ENCODE measurements at places on chromosomes 13 and 19.

DNA sequence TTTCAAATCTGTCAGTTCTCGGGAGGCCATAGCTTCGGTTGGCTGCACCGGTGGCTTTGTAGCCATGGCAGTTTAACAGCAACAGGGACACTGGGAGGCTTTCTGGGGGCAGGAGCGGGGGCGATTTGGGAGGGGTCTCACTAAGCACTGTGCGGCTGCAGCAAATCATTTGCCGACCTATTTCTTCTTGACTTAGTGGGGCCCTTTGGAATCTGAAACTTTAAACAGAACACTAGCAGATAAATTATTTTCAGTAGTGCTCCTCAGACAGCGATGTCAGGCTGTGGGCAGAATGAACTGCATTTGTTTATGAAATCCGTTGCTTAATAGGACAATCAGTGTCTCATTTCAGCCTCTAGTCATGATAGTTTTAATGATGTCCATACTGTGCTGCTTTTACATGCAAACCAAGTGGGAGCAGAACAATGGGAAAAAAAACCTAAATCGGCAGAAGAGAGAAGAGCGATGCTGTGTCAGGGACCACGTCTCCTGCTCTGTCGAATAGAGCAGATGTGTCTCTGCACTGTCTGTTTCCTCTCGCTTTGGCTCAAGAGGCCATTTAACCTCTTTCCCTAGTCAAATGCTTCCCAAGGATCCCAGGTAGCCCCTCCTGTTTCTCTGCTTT lies 211.9 kb downstream of the OLFM4 start:
- no peak for DNase-seq

GRCh38 chr13:39306639-39307589 lies 268.7 kb downstream of the NHLRC3 start:
- DNase-seq, result no peak

DNA sequence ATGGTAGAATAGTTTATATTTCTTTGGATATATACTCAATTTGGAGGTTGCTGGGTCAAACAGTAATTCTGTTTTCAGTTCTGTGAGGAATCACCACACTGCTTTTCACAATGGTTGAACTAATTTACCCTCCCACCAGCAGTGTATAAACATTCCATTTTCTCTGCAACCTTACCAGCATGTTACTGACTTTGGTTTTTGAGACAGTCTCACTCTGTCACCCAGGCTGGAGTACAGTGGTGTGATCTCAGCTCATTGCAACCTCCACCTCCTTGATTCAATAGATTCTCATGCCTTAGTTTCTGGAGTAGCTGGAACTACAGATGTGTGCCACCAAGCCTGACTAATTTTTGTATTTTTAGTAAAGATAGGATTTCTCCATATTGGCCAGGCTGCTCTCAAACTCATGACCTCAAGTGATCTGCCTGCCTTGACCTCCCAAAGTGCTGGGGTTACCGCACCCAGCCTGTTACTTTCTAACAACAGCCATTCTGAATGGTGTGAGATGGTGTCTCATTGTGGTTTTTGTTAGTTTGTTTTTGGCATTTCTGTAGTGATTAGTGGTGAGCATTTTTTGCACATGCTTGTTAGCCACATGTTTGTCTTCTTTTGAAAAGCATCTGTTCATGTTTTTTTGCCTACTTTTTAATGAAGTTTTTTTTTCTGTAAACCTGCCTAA lies 12.5 kb downstream of the ZNF714 start:
- no peak for DNase-seq

DNA sequence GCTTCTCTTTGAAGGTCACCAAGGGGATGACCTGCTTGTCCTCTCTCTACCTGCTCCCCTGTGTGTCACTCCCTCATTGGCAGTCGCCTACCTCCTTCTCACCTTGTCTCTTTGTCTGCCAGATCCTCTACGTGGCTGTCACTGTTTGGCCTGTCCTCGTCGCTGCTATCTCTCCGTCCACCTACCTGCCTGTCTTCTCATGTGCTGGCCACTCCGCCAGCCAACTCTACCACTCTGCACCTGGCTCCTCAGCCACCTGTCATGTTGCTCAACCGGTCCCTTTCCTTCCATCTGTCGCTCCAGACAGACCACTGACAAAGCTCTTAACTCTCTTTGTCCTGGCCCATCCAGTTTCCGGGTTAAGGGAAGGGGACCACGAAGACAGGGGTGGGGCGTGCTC lies at the start of gene KLK12:
KLK12 (minus strand) TSS at position 299 of the 400 bp plus-strand sequence. CDS start 381 bp downstream, outside the sequence.
- no peak for DNase-seq

DNA sequence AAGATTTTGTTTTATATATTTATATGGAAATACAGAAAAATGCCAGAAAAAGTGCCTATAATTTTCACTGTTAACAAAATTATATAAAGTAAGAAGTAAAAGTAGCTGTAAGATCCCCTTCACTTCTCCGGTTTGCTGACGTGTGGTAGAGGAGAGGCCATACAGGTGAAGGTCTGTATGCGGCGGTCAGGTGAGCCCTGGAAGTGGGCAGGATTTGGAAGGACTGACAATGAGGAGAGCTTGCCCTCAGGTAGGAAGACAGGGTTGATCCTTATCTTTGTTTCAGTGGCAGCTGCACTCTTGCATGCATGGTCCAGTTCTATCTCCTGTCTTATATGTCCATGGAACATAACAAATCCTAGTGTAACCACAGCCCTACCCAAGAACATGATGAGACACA lies 16.9 kb upstream of the TFDP1 start:
- DNase-seq, result no peak

GRCh38 chr19:33532859-33533460 lies 11.4 kb upstream of the PEPD start:
- DNase-seq, result no peak

- DNase-seq, result no peak
Measured at GRCh38 chr19:46118136-46118535, 6.4 kb downstream of the IGFL3 start.

- DNase-seq, result no peak
Measured at GRCh38 chr19:41363371-41363752, 587 bp downstream of the B9D2 start.

GRCh38 chr19:51783372-51783771 lies 11.6 kb upstream of the FPR3 start:
- DNase-seq, result no peak

- DNase-seq, result no peak
Measured at GRCh38 chr13:35787937-35788336, 311.4 kb upstream of the MAB21L1 start.

GRCh38 chr13:64810750-64811149 lies 2419.4 kb downstream of the PCDH9 start:
- no peak for DNase-seq

GRCh38 chr13:21670006-21670882 lies 629 bp upstream of the FGF9 start:
- DNase-seq, result no peak

DNA sequence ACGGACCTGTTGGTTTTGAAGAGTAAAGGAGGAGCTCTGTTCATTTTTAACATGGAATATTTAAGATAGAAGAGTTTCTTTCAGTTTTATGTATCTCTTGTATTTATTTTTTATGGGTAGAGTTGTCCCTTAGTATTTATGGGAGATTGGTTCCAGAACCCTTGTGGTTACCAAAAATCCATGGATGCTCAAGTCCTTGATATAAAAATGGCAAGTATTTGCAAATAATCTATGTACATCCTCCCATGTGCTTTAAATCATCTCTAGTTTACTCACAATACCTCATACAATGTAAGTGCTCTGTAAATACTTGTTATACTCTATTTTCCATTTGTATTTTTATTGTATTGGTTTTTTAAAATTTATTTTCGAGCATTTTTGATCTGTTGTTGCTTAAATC lies 63.1 kb downstream of the TM9SF2 start:
- DNase-seq, result no peak

- no peak for DNase-seq
Measured at GRCh38 chr13:103926118-103926517, 859.9 kb upstream of the SLC10A2 start.

- DNase-seq, result no peak
Measured at GRCh38 chr19:28785971-28786370, 427.0 kb downstream of the UQCRFS1 start.

DNA sequence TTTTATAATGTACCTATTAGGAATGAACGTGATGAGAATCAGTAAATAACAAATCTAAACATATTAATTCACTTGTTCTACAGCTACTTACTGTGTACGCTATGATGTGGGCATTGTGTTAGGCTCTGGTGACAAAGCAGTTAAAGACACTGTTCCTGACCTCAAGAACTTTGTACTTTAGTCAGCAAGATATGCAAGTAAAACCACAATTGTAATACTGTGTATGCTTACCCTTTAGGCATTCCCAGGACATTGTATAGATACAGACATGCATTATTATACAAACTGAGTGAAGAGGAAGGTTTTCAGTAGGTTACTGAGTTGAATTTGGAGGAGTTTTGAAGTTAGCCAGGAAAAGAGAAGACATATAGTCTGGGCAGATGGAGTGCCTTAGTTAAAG lies 435.8 kb downstream of the HS6ST3 start:
- no peak for DNase-seq

GRCh38 chr13:107217251-107217650 lies 649.3 kb upstream of the ARGLU1 start:
- DNase-seq, result no peak

GRCh38 chr13:33816912-33817311 lies 1.0 kb upstream of the RFC3 start:
- DNase-seq, result no peak

DNA sequence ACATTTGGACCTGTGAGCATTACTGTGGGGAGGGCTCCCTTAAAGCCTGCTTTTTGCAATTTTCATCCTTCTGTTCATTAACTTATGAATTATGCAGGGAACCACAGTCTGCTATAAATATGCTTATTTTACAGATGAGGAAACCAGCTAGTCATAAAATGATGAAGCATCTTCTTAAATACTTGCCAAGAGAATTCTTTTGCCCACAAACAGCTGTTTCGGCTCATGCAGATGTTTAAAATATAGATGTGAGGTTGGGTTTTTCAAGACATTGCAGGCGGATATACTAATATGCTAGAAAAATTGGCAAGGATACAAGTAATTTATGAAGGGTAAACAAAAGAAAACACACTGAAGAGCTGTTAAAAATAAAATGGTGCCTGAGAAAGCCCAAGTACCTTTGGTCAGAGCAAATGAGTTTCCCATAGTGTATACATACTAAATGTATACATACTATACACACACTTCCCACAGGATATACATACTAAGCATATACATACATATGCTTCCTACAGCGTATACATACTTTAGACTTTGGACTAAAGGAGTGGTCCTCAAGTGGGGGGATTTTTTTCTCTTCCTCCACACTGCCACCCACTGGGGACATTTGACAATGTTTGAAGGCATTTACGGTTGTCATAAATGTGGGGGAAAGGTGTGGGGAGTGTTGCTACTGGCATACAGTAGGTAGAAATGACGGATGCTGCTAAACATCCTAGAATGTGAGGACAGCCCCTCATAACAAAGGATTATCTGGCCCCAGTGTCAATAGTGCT lies 164.9 kb upstream of the CSNK1A1L start:
- no peak for DNase-seq

- no peak for DNase-seq
Measured at GRCh38 chr13:99018418-99019180, 40.7 kb upstream of the DOCK9 start.

GRCh38 chr13:40189898-40190630 lies 476.4 kb downstream of the FOXO1 start:
- DNase-seq, result peak; percentile 36

DNA sequence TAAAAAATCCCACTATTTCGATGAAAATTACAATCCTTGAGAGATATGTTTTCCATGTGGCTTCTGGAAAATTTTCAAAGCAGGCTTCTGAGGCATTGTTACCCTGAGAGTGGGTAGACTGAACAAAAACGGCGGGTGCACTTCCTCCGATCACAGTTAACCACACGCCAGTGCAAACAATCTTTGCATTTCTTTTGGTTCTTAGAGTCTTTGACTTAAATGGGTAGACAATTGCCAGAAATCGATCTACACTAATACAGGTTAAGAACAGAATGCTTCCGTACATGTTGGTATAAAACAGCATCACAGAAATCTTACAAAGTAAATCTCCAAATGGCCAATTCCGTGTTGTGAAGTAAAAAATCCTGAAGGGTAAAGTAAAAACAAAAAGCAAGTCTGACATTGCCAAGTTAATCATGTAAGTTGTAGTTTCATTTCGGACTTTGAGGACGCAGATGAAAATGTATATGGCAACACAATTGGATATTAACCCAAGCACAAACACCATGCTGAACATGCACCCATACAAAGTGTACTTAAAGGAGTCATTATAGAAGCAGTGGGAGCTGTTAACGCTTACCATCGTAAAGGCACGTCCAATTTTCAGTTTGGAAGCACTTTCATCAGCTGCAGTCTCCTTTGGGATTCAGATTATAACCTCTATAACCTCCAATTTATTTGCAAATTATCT lies 927 bp downstream of the LPAR6 start:
- no peak for DNase-seq

DNA sequence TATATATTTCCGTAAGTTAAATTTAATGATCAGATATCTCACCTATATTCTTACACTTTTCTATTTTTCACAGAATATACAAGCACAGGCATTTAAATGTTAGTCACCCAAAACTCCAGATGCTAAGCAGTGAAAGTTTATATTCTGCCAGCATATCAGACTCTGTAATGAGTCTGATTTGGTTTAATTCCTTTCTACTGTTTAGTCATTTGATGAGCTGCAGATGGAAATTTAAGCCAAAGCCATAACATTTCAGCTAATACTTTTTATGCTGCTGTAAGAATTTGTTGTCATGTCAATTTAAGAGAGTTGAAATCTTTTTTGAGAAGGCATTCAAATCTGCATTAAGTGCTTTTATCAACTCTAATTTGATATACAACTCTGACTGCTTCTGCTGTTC lies 8.0 kb downstream of the FRY start:
- DNase-seq, result no peak

DNA sequence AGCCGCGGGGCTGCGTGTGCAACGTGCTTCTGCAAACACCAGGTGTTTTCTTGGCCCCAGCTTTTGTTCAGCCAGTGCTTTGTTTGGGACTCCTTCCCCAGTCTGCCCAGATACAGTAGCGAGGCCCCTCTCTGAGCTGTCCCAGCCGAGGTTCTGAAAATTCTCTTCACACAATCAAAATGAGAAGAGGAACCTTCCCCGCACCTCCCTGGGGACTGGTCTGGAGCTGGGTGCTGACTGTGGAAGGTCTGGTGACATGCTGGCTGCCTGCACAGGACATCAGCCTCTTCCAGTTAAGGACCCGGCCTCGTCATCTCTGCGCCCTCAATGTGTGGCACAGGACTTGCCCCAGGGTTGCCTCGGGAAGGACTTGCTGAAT lies 4.2 kb downstream of the ATP4A start:
- no peak for DNase-seq

DNA sequence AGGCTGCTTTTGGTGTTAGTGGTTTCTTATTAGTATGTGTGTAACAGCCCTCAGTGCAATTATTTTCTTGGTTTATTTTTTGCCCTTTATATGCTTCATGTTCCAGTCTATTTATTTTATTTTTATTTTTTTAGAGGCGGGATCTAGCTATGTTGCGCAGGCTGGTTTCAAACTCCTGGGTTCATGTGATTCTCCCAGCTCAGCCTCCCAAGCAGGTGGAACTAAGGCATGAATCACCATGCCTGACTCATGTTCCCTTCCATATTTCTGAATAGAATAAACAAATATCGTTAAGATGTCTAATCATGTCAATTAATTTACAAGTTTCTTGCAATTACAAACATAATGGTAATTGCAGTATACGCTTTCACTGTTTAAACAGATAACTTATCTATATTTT lies 11.7 kb downstream of the SKA3 start:
- DNase-seq, result no peak

GRCh38 chr13:36051082-36051481 lies 80.1 kb downstream of the DCLK1 start:
- no peak for DNase-seq

GRCh38 chr13:102192858-102193257 lies 209.0 kb downstream of the FGF14 start:
- no peak for DNase-seq

GRCh38 chr13:27079421-27079958 lies 92.1 kb downstream of the USP12 start:
- DNase-seq, result no peak

- DNase-seq, result no peak
Measured at GRCh38 chr13:97249796-97250495, 27.8 kb downstream of the MBNL2 start.
